ENCODE measurements at places on chromosomes 16 and 17.
A peak's percentile ranks its signal among the peaks of the same experiment; 100 is the strongest.

GRCh38 chr16:87840271-87840978, 28.9 kb downstream of the SLC7A5 start:
- DNase-seq: no peak

DNA sequence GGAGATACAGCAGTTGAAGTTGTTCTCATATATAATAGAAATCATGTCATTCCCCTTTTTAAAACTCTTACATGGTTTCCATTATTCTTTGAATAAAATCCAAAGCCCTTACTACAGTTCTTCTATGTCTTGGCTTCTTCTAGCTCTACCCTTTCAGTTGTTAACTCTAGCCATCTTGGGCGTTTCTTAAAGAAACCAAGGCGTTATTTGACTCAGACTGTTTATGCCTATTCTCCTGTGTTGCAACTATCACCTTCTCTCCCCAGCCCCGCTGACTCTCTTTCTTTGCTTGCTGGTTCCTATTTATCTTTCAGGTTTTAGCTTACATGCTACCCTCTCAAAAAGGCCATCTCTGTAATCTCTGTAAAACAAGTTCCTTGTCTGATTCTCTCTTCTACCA, 32.7 kb downstream of the NFATC3 start:
- no peak for DNase-seq

DNA sequence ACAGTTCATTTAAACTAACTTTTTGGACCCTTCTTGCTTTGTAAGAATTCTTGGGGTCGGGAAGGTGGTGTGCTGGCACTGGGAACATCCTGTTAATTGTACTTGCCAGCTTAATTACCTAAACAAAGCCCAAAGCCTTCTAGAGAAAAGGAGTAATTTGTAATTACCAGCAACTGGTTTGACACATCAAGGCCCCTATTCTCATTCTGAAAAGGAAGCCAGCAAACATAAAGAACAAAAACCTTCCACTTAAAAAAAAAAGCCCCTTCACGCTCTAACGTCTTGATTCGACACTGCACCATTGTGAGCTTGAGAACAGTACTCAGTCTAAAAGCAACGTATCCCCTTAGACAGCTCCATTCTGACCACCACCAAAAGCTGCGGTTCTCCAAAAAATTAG, 74.7 kb upstream of the RPH3AL start:
- DNase-seq: no peak

GRCh38 chr17:181245-182049, at the start of gene DOC2B:
Gene DOC2B (minus strand): TSS chr17:181650. CDS start chr17:181479, 171 bp downstream.
- peak; percentile 33 for DNase-seq

Measured in mucosa of gallbladder (tissue), 1 donor.